ENCODE measurements at places on chromosomes 3 and 15. TPM values are rescaled to one million over a fixed set of nuclear protein-coding genes. Genes with fewer than 3 reads are reported as not detected.

The IL17RD gene
- not detected for total RNA-seq

The CCR9 gene
- total RNA-seq: 4.0 TPM

The CORO2B gene
- not detected for total RNA-seq

The CNBP gene
- 276 TPM for total RNA-seq

The NTRK3 gene
- total RNA-seq: not detected

The ATP13A5 gene
- total RNA-seq: not detected

The BCL2A1 gene
- 27.0 TPM for total RNA-seq

The ISLR gene
- total RNA-seq: not detected

The UPK1B gene
- total RNA-seq: not detected

The TMEM207 gene
- total RNA-seq: not detected

The KLHL6 gene
- total RNA-seq: 35.7 TPM

The APBA2 gene
- 27.1 TPM for total RNA-seq
